Natural killer cell (primary cell): ENCODE measurements at places on chromosomes 4 and X. TPM values are rescaled to one million over a fixed set of nuclear protein-coding genes. Genes with fewer than 3 reads are reported as not detected.

- peak; percentile 49 for DNase-seq
These were observed 12.3 kb upstream of the SYTL5 start for GRCh38 chrX:37993837-37994619.

Gene SPANXD
- not detected for total RNA-seq

GRCh38 chr4:932713-933070 is 432 bp downstream of the TMEM175 start:
- DNase-seq = no peak

Gene PTPN13
- total RNA-seq = 0.20 TPM

- no peak for DNase-seq
These were observed 532.8 kb downstream of the KCNIP4 start for GRCh38 chr4:21415728-21416127.

Gene IDUA
- 43.6 TPM for total RNA-seq

- no peak for DNase-seq
These were observed 135.1 kb downstream of the IRS4 start for GRCh38 chrX:108601276-108601675.

DNA sequence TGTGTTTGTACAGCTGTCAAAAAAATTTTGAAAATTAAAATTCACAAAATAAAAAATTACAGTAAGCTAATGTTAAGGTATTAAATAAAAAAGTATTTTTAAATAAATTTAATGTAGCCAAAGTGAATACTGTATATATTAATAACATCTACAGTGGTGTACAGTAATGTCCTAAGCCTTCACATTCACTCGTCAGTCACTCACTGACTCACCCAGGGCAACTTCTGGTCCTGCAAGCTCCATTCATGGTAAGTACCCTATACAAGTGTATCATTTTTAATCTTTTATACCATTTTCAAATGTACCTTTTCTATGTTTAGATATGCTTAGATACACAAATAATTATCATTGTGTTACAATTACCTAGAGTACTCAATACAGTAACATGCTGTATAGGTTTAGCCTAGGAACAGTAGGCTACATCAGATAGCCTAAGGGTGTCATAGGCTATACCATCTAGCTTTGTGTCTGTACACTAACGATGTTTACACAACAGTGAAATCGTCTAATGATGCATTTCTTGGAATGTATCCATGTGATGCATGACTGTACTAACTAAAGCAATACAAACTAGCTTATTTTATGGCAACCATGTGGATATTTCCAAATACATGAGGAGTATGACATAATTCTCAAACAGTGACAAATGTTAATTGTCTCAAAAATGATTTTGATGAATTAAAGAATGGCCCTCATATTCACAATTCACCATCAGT is 13.7 kb downstream of the DDX60 start:
- DNase-seq = no peak

Gene ERCC6L
- total RNA-seq = 0.13 TPM

GRCh38 chrX:69501429-69501828 is 2.7 kb upstream of the NALF2 start:
- no peak for DNase-seq

DNA sequence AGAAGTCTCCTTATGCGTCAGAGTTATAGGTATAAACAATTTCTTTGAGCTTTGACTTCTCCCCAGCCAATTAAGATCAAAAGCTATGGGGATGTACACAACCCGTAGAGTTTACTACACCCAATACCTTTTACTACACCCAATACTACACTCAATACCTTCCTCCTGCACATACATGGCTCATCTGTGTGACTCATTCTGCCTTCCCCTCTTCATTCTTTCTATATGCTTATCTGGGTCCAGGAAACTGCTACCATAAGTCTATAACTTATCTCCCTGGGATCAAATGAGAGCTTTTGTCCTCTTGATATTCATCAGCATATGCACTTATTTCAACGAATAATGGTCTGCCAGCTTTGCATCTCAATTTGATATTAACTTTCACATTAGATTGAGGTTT is 28.2 kb downstream of the ANKRD50 start:
- DNase-seq = no peak

DNA sequence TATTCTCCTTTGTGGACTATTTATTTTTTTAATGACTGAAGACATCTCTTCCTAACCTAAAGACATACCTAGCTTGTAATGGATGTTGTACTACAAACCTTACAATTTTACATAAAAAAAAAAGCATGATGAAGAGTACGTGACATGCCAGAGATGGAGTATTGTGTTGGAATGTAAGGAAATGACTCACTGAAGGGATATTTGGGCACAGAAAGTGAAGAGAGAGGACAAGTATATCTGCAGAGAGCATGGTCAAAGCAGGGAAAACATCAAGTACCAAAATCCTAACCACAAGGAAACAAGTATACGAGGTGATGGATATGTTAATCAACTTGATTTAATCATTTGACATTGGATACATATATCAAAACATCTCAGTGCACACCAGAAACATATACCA is 1051.4 kb upstream of the PRKX start:
- DNase-seq = no peak

DNA sequence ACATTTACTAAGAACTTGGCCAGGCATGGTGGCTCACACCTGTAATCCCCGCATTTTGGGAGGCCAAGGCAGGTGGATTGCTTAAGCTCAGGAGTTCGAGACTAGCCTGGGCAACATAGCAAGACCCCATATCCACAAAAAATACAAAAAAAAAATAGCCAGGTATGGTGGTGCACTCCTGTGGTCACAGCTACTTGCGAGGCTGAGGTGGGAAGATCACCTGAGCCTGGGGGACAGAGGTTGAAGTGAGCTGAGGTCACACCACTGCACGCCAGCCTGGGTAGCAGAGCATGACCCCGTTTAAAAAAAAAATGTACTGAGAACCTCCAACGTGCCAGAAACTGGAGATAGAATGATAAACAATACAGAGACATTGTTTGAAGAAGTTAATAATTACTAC is 8.0 kb downstream of the OPRPN start:
- no peak for DNase-seq

Gene DGKK
- total RNA-seq = 8.8 TPM

GRCh38 chrX:68843992-68844391 is 15.2 kb downstream of the EFNB1 start:
- DNase-seq = no peak

DNA sequence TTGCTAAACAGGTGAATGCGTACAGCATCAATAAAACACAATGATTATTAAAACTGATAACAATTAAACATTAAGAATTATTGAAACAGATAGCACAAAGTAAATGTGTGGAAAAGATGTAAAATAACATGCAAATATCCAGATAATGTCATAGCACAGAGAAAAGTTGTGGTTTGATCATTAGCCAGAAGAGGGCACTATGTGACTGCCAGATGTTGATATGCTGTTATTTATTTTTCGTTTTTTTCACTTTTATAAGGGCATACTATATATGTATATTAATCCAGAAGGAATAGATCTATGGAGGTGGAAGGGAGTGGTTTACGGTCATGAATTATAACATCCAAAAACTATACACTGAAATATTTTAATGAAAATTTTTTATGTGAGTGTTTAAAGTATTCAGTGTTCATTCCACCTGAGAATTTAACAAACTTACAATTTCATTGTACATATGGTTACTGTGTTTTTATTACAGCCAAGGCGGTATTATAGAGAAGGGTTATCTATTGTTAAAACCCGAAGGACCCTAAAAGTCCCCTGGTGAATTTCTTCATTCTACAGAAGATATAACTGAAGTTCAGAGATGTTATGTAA is 211.9 kb upstream of the UGT8 start:
- no peak for DNase-seq

DNA sequence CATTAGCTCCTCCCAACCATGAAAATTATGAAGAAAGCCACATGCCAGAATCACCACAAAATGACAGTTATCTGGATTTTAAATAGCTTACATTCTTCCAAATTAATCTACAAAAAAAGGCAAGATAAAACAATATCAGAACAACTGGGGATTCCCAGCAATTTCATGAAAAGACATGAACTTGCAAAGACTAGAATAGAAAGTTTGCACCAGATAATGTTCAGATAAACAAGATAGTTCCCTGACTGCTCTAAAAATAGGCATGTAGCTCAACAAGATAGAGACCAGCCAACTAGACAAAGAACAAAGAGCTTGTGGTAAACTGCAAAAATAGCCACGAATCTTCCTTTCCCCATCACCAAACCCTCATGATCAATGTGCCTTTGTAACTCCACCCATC is 30.3 kb upstream of the DDX53 start:
- no peak for DNase-seq

DNA sequence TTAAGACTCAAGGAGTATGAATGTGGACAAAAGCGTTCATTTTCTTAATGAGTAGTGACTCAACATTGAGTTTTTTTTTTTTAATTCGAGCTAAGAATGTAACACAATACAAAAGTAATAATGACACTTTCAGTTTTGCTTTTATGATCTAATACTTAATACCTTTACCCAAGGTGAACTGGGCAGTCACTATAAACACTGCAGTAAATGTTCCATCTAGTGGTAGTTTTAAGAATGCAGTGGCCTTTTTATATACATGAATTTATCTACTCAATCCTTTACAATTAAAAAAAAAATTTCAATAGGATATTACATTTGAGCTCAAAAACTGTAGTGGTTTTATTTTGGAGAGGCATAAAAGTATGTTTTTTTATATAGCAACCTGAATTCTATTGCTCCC is 33.9 kb downstream of the PDK3 start:
- no peak for DNase-seq

- DNase-seq = no peak
These were observed 108.3 kb downstream of the AGTR2 start for GRCh38 chrX:116278826-116279225.

DNA sequence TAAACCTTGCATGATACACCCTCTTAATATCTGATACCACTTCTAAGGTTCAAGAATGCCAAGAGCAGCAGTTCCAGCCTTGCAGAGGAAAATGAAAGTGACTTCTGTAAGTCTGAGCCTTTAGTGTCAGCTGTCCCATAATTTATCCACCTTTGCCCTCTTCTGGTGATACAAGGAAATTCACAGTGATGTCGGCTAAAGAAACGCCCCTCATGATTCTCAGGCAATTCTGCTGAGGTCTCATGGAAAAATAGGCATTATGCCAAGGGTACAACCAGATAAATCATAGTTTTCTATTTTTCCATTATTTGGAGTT is 172.2 kb upstream of the CXCL13 start:
- DNase-seq = no peak

DNA sequence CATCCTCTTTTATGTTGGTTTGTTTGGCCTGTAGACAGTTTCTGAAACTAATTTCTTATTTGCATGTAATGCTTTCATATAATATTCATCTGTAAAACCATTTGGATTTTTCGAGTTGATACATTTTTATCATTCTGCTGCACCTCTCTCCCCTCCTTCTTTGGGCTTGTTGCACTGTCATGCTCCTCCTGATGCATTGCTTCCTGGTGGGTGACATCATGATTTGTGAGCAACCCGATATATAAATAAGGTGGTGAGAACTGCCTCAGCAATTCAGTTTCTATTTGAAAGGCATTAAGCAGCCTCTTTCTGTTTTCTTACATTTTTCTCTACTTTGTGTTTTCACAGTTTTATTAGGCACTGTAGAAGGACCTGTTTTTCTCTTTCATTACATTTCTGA is 515.7 kb downstream of the RPA4 start:
- no peak for DNase-seq

GRCh38 chr4:148200960-148201359 is 241.3 kb downstream of the NR3C2 start:
- DNase-seq = no peak

DNA sequence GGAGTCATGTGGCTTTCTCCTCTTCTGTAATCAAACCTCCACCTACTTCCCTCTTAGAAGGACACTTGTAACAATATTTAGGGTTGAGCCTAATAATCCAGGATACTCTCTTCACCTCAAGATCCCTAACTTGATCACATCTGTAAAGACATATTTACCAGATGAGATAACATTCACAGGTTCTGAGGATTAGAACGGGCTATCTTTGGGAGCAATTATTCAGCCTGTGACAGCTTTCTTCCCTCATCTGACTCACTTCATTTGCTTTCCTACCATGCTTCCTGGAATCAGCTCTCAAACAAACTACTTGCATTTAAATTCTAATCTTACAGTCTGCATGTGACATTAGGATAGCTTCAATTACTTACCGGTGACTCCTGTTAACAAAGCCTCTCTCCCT is 133.5 kb upstream of the NDST3 start:
- DNase-seq = no peak

GRCh38 chr4:134490863-134491262 is 289.3 kb upstream of the PABPC4L start:
- DNase-seq = no peak

GRCh38 chr4:123398853-123399626 is 2.4 kb downstream of the SPRY1 start:
- DNase-seq = peak; percentile 27

GRCh38 chr4:75605928-75606327 is 24.4 kb downstream of the CDKL2 start:
- no peak for DNase-seq

DNA sequence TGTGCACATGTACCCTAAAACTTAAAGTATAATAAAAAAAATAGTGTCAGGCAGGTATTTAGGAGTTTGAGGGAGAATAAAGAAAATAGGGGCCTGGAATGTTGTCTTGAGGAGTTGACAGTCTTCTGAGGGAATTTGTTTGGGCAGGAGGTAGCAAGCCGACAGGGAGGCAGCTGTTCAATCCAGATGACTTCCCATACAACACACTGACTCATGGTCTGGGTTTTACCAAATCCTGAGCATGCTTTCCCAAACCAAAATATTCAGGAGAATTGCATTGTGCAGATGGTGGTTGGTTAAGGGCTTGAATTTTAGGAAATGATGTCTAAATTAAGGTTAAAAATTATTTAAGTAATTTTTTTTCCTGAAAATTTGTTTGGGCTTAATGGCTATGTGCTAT is 430.0 kb downstream of the INPP4B start:
- no peak for DNase-seq

Gene BCLAF3
- total RNA-seq = 16.5 TPM

DNA sequence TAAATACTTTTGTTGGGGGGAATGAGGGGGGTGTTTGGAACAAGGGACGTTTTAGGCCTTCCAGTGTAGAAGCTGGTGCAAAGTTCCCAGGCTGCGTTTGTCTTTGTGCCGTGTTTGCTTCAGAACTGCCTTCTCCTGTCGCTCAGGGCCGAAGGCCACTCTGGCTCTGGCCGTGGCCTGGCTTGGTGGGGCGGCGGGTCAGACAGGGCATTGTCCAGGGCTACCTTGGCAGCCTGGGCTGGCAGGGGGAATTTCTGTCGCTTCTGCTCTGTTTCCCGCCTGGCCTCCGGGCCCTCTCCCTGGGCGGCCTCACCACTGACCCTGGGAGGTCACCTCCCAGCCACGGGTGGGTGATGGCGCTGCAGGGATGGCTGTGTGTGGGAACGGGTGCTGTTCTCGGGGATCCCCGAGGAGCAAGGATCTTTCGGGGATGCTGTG is 140.0 kb downstream of the COL4A6 start:
- DNase-seq = no peak

Gene PFKFB1
- total RNA-seq = 0.39 TPM
